ENCODE measurements at places on chromosomes 11 and 22.

- DNase-seq, result no peak
Measured at GRCh38 chr11:119195680-119196079, 10.4 kb downstream of the NHERF4 start.

GRCh38 chr22:30822216-30823014 is 127.7 kb downstream of the OSBP2 start:
- DNase-seq, result no peak

DNA sequence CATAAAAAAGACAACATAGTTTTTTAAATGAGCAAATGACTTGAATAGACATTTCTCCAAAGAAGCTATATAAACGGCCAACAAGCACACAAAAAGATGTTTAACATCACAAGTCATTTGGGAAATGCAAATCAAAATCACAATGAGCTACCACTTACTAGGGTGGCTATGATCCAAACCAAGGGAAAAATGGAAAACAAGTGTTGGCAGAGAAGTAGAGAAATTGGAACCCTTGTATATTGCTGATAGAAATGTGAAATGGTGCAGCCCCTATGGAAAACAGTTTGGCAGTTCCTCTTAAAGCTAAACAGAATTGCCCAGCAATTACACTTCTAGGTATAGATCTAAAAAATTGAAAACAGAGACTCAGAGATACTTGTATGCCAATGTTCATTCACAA is 29.0 kb downstream of the PAMR1 start:
- DNase-seq, result no peak

GRCh38 chr22:43152357-43153071 is 1.2 kb downstream of the TSPO start:
- peak; percentile 87 for DNase-seq

GRCh38 chr11:90913131-90913668 is 690.4 kb upstream of the CHORDC1 start:
- DNase-seq, result no peak

GRCh38 chr11:117564321-117564720 is 232.7 kb downstream of the DSCAML1 start:
- no peak for DNase-seq

DNA sequence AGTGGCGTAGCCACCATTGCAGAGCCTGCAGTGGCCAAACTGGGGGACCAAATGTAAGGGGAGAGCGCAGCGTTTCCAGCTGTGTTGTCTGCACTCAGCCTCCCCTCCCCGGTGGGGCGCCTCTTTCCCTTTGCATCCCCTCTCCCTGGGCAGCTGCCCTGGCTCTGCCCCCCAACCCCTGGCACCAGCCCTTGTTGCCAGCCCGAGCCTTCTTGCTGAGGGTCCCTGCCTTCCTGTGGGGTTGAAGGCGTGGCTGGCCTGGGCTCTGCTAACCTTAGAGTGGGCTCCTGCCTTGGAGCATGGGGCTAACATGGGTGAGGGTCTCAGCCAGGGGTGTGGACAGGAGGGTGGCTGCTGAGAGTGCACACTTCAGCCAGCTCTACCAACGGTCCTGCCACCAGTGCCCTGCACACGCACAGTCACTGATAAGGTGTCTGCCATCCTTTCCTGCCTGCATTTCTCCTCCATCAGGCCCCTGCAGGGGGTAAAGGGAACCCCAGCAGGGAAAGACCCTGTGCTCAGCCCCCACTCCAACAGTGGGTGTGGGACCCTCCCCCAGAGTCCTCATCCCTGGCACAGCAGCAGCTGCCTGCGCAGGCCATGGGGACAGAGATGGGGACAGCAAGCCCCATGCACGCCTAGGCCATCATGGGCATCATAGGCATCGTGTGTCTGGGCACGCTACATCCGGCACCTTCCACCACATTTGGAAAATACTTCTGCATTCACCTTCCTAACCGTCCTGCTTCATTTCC is 43.5 kb downstream of the CERK start:
- no peak for DNase-seq

GRCh38 chr22:35634943-35635540 is 13.2 kb upstream of the APOL6 start:
- DNase-seq, result no peak

GRCh38 chr11:125568970-125569914 is at the start of gene EI24:
Gene EI24 (plus strand): TSS chr11:125569477. CDS start chr11:125572528, 3,051 bp downstream.
- peak; percentile 97 for DNase-seq

DNA sequence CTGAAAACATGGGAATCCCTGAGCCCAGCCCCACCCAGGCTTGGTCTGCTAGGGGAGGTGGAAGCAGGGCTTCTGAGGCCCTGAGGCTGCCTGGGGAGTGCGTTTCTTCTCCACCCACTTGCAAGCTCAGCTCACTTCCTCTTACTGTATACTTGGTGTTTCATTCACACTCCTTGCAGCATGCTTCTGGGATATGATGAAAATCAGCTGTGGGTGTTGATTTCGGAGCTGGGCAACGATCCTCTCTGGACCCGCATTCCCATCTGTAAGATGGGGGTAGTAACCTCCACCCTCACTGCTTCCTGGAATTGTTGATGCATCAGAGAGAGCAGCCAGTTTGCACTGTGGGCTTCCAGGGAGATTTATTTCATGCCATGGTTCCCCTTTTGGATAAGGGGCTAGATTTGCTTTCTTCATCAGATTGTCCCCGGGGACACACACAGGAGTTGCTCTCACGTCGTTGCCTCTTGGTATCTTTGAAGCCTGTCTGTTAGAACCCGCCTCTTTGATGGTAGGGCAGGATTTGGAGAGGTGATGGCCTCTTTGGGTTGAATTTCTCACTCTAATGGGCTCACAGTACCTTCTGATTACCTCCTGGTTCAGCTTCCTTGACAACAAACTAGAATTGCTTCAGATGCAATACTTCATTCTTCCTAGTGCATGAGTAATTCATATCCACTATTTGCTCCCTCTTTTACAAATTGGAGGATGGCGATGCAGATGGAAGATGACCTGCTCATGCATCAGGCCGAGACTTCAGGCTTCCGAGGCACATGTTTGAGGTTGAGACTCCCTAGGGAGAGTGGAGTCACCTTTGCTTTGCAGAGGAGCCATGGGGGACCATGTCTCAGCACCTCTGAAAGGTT is 40.4 kb downstream of the BCR start:
- DNase-seq, result peak; percentile 77

- DNase-seq, result no peak
Measured at GRCh38 chr22:32219026-32219425, 14.2 kb upstream of the RFPL2 start.

GRCh38 chr11:76314741-76315090 is 66.2 kb downstream of the THAP12 start:
- no peak for DNase-seq

DNA sequence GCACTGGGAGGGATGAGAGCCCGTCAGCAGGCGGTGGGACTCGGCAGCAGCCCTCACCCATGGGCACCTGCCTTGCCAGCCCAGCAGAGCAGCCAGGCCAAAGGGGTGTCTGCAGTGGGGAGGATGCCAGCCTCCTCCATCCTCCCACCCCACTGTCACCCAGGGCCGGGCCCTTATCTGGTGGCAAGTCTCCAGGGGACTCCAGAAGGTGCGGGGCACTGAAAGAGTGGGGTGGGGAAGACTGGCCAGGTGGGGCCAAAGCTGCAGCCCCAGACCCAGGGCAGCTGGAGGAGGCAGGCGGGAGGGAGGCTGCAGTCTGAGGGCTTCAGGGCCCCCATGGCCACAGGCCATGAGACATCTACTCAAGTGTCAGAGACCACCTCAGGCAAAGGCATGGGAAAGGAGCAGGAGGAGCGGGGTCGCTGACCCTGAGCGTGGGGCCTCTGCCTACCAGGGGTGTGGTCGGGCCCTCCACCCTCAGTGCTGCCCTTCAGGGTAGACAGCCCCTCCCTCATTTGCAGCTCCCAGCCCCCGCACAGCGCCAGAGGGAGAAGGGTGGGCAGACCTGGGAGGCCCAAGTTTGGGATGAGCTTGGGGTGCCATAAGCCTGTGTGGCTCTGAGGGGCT is 3.5 kb downstream of the DGCR6L start:
- no peak for DNase-seq

DNA sequence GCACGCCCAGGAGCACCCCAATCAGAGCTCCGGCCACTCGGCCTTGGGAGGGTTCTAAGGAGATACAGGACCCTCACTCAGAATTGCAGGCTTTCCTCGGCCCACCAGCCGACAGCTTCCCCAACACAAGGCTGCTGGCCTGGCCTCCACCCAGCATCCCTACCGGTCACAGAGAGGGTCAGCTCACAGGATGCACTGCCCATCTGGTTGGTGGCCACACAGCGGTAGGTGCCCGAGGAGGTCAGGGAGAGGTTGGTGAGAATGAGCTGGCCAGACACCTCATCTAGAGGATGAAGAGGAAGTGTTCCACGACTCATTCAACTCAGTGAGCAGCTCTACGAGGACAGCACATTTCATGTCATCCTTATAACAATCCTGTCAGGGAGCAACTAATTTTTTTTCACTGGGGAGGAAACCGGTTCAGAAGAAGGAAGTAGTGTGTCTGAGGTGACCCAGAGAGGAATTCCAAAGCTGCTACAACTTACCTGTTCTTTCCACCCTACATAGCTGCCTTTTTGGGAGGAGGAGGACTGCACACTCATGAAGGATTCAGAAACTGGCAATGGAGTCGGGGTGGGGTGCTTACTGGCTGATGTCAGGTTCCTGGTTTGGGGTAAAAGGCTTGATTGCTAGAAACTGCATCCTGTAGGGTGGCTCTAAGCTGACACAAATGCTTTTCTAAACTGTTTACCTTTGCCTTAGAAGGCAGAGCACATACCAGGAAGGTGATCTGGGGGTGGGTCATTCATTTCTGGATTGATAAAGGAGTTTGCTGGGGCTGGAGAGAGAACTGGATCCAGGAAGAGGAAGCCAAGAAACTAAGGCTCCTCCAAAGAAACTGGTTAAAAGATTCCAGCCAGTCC is 3.3 kb downstream of the VSIG2 start:
- no peak for DNase-seq

All from activated CD4-positive, alpha-beta T cell treated with anti-CD3 and anti-CD28 coated beads, Interleukin-2, amount 10 ng/mL, durations not matched to agents 24 days and 14 days (primary cell).